Astrocyte of the cerebellum (primary cell): ENCODE measurements at places on chromosomes 11 and 22.

- no peak for DNase-seq
Observed at GRCh38 chr11:44256673-44257291, 53.2 kb downstream of the ALX4 start.

- DNase-seq: no peak
Observed at GRCh38 chr11:47732271-47732670, 17.1 kb upstream of the AGBL2 start.

DNA sequence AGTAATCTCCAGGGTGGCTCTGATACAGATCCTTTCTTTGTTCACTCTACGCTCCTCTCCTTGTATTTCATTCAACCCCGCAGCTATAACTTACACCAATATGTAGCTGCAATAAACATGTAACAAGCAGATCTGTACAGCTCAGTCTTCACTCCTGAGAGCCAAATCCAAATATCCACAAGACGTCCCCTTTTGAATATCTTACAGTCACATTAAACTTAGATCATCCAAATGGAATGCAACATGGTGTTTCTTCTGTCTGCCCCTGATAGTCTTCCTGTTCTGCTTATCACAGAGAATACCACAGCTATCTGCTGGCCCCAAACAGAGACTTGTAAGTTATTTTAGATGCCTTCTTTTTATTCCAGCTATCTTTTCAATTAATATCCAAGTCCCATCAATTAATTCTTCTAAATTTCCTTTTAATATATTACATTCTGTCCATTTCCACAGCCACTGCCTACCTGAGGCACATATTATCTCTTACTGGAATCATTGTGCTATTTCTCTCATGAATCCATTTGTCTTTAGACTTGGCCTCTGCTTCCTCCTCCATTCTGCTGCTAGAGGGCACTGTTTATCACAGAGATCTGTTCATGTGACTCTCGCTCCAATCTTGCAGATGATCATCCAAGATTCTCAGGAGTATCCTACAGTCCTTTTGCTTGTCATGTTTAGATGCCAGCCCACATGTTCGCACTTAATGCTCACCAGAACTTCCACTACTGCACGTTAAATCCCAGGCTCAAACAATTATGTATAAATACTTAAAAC lies 908.6 kb downstream of the NTM start:
- peak; percentile 6 for DNase-seq

GRCh38 chr11:59176330-59176729 lies 4.4 kb downstream of the DTX4 start:
- no peak for DNase-seq

- DNase-seq: no peak
Observed at GRCh38 chr22:25492841-25493734, 71.4 kb upstream of the GRK3 start.

GRCh38 chr22:44881624-44882023 lies 128.2 kb downstream of the PHF21B start:
- no peak for DNase-seq
